ENCODE measurements at places on chromosomes 6 and 20.

DNA sequence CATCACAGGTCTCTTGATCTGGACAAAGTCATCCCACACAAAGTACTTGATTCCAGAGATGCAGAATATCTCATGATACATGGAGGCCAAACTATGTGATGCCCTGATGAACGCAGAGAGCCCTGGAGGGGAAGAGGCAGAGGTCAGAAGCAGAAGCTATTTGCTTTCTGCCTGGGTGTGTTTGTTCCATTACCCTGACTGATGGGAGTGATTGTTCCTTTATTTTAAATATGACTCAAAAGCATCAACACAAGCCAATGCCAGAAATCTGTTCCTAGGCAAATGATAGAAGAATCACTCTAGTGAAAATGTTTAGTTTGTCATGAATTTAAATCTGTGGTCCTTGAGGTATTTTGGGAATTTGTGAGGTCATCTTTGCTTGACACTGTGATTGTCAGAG, 54.7 kb upstream of the GGTLC1 start:
- DNase-seq = no peak

DNA sequence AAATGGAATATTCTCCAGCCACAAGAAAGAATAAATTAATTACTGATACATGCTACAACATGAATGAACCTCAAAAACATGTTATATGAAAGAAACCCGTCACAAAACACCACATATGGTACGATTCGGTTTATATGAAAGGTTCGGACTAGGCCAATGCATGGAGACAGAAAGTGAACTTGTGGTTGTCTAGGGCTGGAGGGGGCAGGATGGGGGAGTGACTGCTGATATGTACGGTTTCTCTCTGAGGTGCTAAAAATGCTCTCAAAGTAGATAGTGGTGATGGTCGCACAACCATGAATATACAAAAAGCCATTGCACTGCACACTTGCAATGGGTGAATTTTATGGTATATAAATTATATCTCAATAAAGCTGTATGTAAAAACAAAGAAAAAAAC, 18.3 kb downstream of the AGPAT4 start:
- no peak for DNase-seq

- peak; percentile 20 for DNase-seq
These were observed 4.0 kb downstream of the VARS1 start for GRCh38 chr6:31791324-31792089.

DNA sequence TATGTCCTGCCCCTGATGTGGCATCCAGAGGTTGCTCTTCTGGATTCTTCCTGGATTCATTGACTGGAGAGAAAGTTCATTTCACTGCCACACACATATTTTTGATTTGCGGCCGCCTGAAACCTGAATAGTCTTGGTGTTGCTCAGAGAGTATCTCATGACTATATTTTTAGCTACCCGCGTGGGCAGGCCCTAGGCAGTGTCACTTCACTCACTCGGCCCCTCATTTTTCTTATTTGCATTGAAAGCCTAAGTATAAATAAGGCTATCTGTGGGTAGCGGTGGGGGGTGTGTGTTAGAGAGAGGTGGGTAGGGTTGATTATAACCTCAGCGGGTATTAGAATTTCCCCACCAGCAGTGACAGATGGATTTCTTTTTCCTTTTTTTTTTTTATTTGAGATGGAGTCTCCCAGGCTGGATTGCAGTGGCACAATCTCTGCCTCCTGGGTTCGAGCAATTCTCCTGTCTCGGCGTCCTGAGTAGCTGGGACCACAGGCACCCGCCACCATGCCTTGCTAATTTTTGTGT, 113.5 kb downstream of the JARID2 start:
- DNase-seq = no peak

- DNase-seq = no peak
These were observed 10.7 kb downstream of the DLL1 start for GRCh38 chr6:170279977-170280688.

- DNase-seq = no peak
These were observed 9.1 kb upstream of the YTHDF1 start for GRCh38 chr20:63225082-63225454.

DNA sequence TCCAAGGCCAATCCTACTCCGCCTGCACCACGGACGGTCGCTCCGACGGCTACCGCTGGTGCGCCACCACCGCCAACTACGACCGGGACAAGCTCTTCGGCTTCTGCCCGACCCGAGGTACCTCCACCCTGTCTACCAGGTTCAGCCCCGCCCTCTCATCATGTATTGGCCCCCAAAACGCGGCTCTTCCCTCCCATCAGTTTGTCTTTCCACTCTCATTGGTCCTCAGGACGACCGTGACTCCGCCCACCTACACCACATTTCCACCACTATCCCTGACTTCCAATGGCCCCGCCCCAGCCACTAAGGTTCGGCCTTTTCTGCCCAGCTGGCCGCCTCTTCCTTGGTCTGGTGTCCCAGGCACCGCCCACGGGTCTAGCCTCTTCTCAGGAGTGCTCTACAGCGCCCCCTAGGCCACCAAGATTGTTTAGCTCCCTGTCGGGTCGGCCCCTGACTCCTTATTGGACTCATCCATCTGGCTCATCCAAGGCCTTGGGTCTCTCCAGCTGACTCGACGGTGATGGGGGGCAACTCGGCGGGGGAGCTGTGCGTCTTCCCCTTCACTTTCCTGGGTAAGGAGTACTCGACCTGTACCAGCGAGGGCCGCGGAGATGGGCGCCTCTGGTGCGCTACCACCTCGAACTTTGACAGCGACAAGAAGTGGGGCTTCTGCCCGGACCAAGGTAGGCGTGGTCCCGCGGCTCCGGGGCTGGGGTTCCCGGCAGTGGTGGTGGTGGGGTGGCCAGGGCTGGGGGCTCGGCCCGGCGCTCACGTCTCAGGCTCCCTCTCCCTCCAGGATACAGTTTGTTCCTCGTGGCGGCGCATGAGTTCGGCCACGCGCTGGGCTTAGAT, 3.1 kb downstream of the MMP9 start:
- no peak for DNase-seq

- no peak for DNase-seq
These were observed 74.8 kb upstream of the SIRPA start for GRCh38 chr20:1820138-1821079.

DNA sequence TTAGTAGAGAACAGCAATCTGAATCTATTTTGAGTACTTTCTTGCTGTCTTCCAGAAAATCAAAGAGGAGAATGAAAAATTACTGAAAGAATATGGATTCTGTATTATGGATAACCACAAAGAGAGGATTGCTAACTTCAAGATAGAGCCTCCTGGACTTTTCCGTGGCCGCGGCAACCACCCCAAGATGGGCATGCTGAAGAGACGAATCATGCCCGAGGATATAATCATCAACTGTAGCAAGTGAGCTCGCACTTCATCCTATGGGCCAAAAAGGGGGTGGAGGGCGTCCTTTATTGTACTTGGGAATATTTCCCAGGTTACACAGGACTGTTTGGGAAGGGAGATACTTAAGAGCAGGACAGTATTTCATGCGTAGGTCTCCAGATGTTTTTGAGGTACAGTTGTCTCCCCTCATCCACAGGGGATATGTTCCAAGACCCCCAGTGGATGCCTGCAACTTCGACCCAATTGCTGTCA, 37.3 kb upstream of the PLCG1 start:
- DNase-seq = no peak

DNA sequence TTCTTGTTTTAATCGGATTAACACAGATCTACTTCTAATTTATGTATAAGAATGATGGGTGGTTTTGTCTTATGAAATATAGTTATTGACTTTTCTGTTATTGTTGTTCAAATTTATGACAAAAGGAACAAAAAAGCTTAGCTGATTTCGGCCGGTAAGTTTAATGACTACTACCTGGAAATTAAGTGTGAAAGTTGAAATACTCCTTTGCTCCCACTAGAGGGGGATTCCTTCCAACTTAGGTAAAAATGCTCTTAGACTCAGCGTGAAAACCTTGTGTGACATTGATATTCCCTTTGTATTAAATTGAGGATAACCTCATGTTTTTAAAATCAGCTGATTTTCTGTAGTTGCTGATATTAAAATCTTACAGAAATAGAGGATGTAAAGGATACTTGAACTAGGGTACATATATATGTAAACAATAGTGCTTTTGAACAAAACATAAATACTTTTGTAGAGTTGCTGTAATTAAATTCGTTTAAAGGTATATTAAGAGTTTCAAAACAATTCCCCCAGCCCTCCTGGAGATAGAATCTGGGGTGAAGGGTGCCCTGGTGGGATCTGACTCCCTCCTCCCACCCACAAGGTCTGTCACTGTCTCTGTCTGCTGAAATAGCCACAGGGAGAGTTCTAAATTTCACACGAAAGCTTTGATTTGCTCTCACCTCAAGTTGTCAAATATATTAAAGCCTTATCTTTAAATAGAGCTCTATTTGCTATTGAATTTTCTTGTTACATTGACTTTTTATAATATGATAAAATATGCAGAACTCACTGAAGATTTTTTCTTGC, 257.5 kb downstream of the ARID1B start:
- DNase-seq = peak; percentile 12

DNA sequence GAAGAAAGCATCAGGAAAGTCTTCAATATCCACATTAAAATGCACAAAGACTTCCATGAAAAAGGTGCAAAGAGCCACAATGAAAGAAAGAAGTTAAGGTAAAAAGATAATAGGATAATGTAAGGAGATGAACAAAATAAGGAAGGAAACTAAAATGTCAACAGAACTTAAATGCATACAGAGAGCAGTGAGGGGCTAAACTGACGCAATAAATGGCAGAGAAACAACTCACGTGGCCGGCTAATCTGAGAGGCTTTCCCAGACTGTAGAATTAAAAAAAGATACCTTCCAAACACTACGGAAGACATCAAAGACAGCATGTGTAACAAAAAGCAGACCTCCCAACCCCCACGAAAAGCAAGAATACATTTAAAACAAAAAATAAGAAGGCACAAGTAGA, 73.7 kb downstream of the GMDS start:
- no peak for DNase-seq

DNA sequence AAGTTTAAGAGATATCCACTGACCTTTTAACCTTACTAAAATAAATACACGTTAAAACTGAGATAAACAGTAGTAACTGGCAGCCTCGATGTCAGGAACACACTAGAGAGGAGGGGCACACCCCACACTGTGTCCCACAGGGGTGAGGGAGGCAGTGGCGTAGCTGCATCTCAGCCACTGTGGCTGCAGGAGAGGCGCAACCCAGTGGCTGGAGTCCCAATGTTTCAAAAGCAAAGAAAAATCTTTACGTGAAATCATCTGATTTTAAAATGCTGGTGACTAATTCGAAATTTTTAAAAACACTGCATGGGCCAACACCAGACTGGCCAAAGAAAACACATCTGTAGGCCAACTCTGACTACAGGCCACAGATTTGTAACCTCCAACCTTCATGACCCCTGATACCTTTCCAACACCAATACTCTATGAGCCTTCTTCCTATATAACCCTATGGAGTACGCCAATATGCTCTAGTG, 54.7 kb downstream of the TRAM2 start:
- DNase-seq = no peak

- no peak for DNase-seq
These were observed 370.5 kb upstream of the MMS22L start for GRCh38 chr6:97653517-97653916.

GRCh38 chr6:121302882-121303281, 31.4 kb downstream of the TBC1D32 start:
- no peak for DNase-seq

DNA sequence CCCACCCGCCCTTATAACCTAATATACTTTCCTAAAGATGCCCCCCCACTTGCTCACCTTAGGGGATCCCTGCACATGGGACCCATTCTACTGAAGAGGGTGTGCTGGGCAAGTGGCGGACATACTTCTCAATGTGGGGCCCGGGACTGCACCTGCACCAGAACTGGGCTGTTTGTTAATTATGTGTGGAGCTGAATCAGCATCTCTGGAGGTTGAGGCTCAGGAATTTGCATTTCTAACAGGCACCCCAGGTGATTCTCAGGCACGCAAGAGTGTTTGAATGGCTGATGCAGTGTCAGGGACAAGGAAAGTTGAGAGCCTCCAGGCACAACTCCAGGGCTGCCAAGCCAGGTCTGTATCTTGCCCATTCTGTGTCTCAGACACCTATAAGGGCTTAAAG, 8.9 kb upstream of the PTPRT start:
- no peak for DNase-seq

DNA sequence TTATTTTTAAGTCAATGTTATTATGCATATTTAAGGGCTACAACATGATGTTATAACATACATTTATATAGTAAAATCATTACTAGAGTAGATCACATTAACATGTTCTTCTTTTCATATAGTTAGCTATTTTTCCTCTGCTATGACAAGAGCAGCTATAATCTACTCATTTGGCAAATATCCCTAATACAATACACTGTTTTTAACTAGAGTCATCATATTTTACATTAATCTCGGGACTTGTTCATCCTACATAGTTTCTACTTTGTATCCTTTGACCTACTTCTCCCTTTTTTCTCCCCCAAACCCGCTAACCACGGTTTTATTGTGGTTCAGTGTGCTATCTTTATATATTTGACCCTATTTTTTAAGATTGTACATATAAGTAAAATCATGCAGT, 249.0 kb downstream of the EPM2A start:
- DNase-seq = no peak

GRCh38 chr20:53945478-53945877, 124.9 kb downstream of the BCAS1 start:
- DNase-seq = no peak

DNA sequence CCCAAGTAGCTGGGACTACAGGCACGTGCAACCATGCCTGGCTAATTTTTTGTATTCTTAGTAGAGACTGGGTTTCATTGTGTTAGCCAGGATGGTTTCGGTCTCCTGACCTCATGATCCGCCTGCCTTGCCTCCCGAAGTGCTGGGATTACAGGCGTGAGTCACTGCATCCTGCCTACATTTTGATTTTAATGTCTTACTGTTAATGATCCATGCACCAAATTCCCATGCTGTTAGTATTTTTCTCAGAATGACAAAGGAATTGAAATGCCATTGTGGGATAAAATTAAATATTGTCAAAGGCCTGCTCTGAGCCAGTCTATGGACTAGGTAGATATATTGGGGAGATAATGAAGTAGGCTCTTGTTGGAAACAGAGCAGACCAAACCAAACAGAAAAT, 28.2 kb downstream of the CBFA2T2 start:
- DNase-seq = no peak

DNA sequence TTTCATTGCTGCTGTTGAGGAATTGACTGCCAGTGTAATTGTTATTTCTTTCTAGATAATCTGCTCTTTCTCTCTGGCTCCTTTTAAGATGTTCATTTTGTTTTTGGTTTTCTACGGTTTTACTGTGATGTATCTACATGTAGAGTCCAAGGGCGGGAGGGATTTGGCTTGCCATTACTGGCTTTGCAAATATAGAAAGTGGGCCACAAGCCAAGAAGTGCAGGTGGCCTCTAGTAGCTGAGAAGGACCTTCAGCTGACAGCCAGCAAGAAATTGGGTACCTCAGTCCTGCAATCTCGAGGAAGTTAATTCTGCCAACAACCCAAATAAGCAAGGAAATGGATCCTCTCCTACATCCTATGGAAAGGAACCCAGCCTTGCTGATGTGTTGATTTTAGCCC, 42.8 kb upstream of the GLP1R start:
- DNase-seq = peak; percentile 44
